ENCODE measurements at places on chromosomes 1 and 21.

DNA sequence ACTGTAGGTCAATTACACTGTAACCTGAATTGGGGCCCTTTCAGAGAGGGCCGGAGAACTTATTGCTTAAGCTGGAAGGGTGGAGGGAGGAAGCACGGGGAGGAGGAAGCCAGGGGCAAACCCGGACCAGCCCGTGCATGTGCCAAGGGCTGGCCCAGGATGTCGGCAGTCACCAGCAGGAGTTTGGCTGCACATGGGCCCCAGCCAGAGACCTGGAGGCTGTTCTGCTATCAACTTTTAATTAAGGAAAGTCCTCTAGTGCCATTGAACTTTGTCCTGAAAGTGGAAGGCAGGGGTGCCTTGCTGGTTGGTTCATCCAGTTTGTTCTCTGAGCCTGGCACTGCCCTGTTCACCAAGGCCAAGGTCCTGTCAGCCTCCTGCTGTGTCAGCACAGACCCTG lies 200.8 kb upstream of the VAMP3 start:
- DNase-seq = no peak

DNA sequence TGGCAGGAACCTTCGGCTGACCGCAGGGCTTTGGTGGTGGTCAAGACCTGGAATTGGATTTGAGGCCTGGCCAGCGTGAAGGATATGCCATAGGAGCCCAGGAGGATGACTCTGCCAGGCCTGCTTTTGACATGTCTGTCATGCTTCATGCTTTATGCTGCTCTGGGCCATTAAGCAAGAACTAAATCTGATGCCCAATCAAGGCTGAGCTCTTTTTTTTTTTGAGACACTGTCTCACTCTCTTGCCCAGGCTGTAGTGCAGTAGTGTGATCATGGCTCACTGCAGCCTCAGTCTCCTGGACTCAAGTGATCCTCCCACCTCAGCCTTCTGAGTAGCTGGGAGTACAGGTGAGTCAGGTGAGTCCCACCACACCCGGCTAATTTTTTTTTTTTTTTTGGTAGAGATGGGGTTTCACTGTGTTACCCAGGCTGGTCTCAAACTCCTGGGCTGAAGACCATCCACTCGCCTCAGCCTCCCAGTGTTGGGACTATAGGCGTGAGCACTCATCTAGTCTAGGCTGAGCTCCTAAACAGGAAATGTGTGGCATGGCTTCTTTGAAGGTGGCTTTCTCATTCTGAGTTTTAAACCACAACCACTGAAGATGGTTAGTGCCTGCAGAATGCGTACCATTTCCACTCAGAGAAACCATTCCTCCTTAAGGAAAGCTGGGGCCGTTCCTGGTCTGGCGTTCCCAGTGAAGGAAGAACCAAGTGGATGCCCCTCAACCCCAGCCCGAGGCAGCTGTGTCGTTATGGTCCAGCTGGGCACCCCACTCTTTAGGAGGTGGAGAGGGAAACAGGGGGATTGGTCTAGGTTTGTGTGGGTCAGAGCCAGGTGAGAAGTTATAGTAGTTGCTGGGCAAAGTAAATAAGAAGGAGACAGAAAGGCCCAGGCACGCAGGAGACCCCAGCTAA lies 34.2 kb upstream of the ATP5PO start:
- no peak for DNase-seq

DNA sequence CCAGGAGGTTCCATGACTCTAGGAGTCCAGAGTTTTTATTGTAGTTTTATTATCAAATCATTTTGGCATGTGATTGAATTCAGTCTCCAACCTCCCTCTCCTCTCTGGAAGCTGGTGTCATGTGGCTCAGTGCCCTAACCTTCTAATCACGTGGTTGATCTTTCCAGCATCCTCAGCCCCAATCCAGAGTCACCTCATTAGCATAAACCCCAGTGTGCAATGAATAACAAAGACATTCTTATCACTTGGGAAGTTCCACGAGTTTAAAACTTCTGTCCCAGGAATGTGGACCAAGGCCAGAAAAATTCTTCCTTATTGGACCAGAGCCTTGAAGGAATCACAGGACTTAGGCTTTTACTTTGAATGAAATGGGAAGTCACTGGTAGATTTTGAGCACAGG lies 52.2 kb downstream of the KIRREL1 start:
- DNase-seq = no peak

GRCh38 chr1:148308832-148309458 lies 156.9 kb upstream of the NBPF11 start:
- DNase-seq = no peak

GRCh38 chr21:35457097-35457804 lies 408.1 kb upstream of the RUNX1 start:
- no peak for DNase-seq

- DNase-seq = no peak
Observed at GRCh38 chr1:84701376-84701775, 11.1 kb upstream of the SSX2IP start.
